HCT116 (cell line): ENCODE measurements at places on chromosomes 3 and 15.

- peak; percentile 28 for DNase-seq
Measured at GRCh38 chr15:71011503-71012155, 103.6 kb upstream of the THSD4 start.

- DNase-seq: peak; percentile 23
Measured at GRCh38 chr15:55789066-55789660, 46.2 kb upstream of the PRTG start.

GRCh38 chr3:159233734-159234133 is 431.9 kb downstream of the MFSD1 start:
- no peak for DNase-seq

DNA sequence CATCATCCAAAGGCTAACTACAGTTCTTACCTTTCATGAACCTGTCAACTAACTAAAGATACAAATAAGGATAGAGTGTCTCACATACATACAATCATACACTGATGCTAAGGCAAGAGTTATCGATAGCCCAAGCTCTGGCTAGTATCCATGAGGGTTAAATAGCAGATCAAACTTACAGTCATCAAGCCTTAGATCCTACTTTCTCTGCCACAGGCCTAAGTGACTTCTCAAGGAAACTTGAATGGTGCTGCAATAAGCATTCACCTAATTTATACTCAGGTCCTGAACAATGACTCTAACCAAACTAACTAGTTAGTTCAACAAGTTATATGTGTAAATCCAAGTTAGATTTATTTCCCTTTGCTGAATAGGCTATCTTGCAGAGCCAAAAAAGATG is 51.0 kb downstream of the ALDH1A2 start:
- DNase-seq: no peak

GRCh38 chr15:38562278-38562677 is 2.3 kb downstream of the RASGRP1 start:
- DNase-seq: no peak

DNA sequence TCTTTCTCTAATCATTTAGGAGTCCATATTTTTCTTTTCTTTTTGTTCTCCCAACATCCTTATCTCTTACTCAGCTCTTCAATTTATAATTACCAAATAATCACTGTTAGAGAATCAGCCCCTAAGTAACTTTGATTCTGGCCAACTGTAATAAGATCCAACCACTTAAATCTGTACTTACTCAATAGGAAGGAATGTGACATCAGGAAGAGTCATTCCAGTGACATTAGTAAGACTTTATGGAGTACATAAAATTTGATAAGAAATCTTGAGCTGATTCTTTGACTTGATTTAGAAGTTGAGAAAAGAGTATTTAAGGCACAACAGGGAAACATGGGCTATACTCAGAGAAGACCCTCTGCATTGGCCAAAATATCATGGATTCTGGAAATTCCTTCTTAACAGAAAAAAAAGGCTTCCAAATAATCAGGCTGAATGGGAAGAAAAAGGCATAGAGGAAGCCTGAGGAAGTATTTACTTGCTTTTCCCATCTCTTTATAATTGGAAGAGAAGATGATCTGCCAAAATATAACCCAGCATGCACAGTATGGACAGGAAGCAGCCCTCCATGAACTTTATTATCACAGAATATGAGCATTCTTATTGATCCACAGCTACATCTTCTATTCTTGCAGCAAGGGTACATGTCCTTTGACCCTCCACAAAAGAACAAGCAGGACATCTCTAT is 289.7 kb upstream of the TPRG1 start:
- DNase-seq: peak; percentile 79

DNA sequence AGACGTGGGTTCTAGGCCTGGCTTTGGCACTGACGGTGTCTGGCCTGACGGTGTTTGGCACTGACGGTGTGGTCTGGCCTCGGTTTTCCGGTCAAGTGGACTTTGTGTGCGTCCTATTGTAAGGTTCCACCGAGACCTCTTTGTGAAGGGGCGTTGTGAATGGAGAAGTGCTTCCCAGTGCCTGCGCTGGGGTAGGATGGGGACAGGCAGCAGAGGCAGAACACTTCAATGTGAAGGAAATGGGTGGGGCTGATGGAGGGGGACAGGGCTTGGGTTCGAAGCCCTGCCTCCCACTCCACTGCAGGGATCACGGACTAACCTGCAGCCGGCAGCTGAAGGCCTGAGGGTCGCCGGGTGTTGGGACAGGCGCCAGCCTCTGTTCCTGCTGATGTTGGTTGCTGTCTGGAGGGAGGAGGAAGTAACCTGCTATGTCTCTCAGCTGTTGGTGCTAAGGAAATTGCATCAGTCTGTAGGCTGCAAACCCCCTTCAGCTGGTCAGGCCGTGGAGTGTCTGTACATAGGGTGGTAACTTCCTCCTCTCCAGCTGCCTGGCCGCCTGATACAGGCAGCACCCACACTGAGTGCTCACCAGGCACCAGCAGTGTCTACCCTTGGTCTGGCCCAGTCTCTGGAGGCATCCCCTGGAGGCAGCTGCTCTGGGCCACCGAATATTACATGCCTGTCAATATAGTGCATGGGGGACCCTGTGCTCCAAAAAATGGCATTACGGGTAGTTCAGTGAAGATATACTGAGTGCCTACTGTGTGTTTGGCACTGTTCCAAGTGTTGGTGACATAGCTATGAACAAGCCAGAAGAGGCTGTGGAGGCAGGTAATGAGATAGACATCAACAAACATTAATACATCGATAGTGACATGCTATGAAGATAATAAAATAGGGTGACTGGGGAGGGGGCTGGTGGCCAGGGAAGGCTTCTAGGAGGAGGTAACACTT is 1.1 kb downstream of the TM6SF1 start:
- DNase-seq: no peak

GRCh38 chr3:149969110-149969939 is 1.4 kb downstream of the PFN2 start:
- DNase-seq: peak; percentile 57

DNA sequence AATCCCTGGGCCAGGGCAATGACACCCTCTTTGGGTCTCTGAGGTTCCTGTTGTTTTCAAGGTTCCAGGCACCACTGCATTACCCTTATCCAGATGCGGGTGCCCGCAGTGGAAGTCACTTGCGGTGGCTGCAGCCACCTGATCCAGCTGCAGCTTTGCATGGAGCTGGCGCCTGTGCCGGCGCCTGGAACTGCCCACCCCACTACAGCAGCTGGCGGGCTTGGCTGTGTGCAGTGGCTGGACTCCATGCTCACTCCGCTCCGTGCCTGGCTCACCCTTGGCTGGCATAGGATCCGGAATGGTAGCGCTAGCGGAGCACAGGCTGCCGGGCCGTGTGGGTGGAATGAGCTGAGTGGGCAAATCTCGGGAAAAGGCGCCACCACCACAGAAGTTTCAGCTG is 832.6 kb upstream of the CADM2 start:
- no peak for DNase-seq

- DNase-seq: peak; percentile 22
Measured at GRCh38 chr3:159637883-159638542, 350.6 kb upstream of the IL12A start.

DNA sequence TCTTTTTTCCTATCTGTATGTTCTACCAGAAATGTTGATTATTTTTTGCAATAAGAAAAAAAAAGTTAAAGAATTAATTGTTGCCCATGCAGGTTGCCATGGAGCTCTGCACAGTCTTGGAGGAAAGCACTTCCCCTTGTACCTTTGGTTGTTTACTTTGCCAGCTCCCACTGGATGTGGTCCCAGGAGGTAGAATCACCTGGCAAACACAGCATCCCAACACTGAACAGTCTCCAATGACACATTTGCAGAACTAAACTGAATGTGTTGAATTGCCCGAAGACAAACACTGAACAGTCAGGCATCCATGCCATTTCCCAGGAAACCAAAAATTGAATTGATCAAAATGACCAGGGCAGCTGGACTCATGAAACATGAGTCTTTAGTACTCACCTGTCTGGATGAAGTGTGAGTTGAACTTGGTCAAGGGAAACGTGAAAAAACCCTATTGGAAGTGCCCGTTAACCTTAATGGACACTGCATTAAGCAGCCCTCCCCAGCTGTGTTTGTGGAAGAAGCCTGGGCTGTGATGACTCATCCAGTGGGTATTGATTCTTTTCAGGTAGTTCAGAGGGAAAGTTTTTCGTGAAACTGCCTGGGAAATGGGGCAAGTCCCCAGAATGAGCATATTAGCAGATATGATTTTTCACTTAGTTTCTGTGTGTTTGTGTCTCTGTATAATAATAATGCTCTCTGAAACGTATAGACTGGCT is 284.7 kb upstream of the STT3B start:
- peak; percentile 6 for DNase-seq

GRCh38 chr3:126865736-126866135 is 117.2 kb upstream of the PLXNA1 start:
- no peak for DNase-seq

GRCh38 chr3:18127174-18127858 is 297.8 kb downstream of the SATB1 start:
- DNase-seq: no peak

DNA sequence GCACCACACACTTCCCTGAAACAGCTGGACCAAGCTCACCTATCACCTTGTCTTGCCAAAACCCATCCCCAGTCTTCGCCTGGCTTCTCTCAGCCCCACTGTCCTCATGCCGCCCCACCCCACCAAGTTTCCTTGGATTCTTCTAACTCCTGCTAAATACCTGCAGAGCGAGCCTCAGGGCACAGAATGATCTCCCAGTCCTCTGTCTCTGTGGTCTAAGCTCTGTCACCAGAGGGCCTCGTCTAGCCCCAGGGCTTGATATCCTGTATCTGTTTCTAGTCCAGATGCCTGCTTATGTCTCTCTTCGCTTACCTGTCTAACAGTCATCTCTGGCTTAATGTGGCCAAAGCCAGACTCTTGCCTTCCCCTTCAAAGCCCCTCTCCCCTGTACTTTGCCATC is 9.7 kb downstream of the CCDC12 start:
- no peak for DNase-seq

DNA sequence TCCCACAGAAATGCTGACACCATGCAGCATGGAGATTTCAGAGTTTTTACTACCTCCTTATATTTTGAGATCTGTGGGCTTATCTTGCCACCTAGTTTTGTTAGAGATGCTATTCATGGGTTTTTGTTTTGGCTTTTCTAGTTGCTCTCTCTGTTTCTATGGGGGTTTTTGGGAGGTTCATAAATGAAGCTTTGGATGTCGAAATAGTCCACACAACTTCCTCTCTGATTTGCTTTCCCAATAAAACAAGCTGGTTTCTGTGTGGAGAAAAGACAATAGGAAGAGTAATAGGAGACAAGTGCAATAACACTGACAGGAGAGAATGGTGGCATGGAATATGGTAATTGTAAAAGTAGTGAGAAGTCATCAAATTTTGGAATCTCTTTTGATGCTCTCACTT is 106.8 kb upstream of the GPR149 start:
- no peak for DNase-seq

DNA sequence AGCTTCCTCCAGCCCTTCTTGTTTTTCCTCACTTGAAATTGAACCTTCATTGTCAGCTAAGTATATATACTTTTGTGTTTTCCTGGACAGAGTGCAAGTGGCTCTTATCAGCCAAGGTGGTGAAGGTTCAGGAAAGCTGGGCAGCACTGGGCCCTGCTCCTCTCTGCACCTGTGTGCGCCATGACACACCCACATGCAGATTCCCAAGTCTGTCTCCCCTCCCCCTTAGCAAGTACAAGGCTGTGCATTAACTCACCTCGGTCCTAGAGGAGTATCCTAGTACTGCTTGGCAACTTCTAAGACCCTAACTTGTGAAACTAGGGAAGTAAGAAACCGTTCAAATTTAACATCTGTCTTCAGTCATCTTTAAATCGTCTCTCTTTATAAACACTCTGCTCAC is 85.8 kb downstream of the SLC49A4 start:
- no peak for DNase-seq

DNA sequence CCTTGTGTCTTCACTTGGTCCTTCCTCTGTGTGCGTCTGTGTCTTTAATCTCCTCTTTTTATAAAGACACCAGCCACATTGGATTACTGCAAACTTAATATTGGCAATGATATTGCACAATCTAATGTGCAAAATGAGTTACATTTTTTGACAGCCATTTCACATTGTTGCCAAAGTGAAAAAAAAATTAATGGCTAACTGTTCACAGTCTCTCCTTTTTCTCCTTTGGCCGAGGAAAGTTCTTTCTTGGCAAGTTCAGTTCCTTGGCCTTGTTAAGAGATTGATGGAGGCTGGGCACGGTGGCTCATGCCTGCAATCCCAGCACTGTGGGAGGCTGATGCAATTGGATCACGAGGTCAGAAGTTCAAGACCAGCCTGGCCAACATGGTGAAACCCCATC is 62.2 kb upstream of the ZNF280D start:
- no peak for DNase-seq

- no peak for DNase-seq
Measured at GRCh38 chr3:186200726-186201125, 91.8 kb upstream of the ETV5 start.

- DNase-seq: no peak
Measured at GRCh38 chr3:183275418-183275817, 22.4 kb downstream of the B3GNT5 start.

GRCh38 chr3:46847744-46848143 is 15.5 kb downstream of the MYL3 start:
- DNase-seq: no peak

DNA sequence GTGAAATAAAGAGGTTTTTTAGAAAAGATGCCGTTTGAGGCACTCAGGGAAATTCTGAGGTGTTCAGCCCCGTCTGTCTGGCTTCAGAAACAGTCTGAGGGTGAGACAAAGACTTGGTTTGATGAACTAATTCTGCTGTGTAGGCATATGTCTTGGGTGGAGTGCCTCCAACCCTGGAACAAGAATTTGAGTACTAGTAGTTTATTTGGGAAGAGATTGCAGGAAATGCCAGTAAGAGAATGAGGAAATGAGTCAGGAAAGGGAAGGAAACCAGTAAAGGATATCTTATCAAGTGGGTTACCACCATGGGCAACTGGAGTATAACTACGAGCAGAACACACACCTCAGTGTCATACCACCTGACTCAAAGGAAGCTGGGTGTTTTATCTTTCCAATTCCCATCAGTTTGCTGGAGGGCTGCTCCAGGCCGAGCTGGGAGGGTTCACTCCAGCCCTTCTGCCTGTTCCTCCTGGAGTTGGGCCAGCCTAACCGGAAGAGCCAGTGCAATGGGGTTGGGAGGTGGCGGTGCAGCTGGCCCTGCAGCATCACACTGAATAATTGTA is 75.3 kb downstream of the TGFBR2 start:
- DNase-seq: no peak

- DNase-seq: no peak
Measured at GRCh38 chr3:47475029-47475569, 642 bp downstream of the SCAP start.

DNA sequence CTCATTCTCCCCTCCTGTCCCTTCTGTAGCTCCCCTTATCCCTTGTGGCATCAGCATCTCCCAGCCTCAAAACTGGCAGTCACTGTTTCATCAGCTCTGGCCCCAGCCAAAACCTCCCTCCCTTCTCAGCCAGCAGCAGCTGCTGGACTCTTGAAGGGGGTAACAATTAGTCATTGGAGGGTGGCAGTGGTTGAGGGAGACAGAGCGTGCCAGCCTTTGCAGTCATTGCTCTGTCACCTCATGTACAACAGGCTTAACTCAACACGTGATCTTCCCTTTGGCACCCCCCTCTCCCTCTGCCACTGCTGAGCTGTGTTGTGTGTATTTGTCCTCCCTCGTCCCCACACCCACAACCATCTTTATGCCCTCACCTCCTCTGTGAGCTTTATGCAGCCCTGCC is 28.2 kb downstream of the RBP2 start:
- DNase-seq: no peak

- no peak for DNase-seq
Measured at GRCh38 chr15:72492733-72493132, 18.6 kb downstream of the ARIH1 start.
